ENCODE measurements at places on chromosomes 3 and 15. TPM values are rescaled to one million over a fixed set of nuclear protein-coding genes. Genes with fewer than 3 reads are reported as not detected.

- H3K36me3 ChIP-seq, result no peaks in the 10 kb centered on the region
- no peaks in the 10 kb centered on the region for H3K27me3 ChIP-seq
- no peak for DNase-seq
- no peak overlapping the region for H3K27ac ChIP-seq
- H3K4me3 ChIP-seq, result no peak overlapping the region
Measured at GRCh38 chr3:147652651-147653366, 243.6 kb downstream of the ZIC1 start.

- no peak overlapping the region for H3K27ac ChIP-seq
- no peaks in the 10 kb centered on the region for H3K4me1 ChIP-seq
- DNase-seq, result no peak
- H3K4me3 ChIP-seq, result no peak overlapping the region
Measured at GRCh38 chr3:171846597-171846996, 3.4 kb downstream of the TMEM212 start.

DNA sequence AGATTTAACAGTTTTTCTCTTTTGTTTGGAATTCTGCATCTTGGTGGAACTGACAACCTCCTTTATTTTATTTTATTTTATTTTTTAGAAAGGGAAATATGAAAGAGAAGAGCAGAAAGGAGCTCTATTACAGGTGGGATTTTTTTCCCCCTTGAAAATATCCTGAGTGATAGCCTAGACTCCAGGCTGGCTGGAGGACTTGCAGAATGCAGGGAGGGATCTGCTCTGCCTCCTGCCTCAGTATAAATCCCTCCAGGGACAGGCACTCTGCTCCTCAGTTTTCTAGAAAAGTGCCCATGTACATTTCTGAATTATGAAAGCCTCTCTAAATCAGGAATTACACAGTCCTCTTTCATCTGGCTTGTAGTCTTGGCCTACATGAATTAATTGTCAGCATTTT lies 173.7 kb downstream of the TMEM108 start:
- H3K27me3 ChIP-seq, result no peaks in the 10 kb centered on the region
- no peak overlapping the region for H3K27ac ChIP-seq
- DNase-seq, result no peak
- no peaks in the 10 kb centered on the region for H3K36me3 ChIP-seq

GRCh38 chr15:39392469-39393047 lies 188.3 kb upstream of the THBS1 start:
- no peak for DNase-seq
- H3K4me1 ChIP-seq, result no peaks in the 10 kb centered on the region
- no peaks in the 10 kb centered on the region for H3K27me3 ChIP-seq
- no peak overlapping the region for H3K4me3 ChIP-seq
- H3K27ac ChIP-seq, result no peak overlapping the region
- no peaks in the 10 kb centered on the region for H3K36me3 ChIP-seq

- peaks cover 45% of the 10 kb centered on the region for H3K4me1 ChIP-seq
- peaks cover 32% of the 10 kb centered on the region for H3K36me3 ChIP-seq
- DNase-seq, result no peak
Measured at GRCh38 chr3:123153125-123154019, 48.4 kb upstream of the SEC22A start.

GRCh38 chr3:34155666-34156065 lies 357.2 kb downstream of the PDCD6IP start:
- no peak overlapping the region for H3K4me3 ChIP-seq
- no peak overlapping the region for H3K27ac ChIP-seq
- no peaks in the 10 kb centered on the region for H3K27me3 ChIP-seq
- H3K4me1 ChIP-seq, result no peaks in the 10 kb centered on the region
- H3K36me3 ChIP-seq, result no peaks in the 10 kb centered on the region

GRCh38 chr3:129336093-129336706 lies 57.5 kb downstream of the HMCES start:
- DNase-seq, result no peak
- H3K4me1 ChIP-seq, result no peaks in the 10 kb centered on the region
- H3K36me3 ChIP-seq, result no peaks in the 10 kb centered on the region
- no peak overlapping the region for H3K27ac ChIP-seq

DNA sequence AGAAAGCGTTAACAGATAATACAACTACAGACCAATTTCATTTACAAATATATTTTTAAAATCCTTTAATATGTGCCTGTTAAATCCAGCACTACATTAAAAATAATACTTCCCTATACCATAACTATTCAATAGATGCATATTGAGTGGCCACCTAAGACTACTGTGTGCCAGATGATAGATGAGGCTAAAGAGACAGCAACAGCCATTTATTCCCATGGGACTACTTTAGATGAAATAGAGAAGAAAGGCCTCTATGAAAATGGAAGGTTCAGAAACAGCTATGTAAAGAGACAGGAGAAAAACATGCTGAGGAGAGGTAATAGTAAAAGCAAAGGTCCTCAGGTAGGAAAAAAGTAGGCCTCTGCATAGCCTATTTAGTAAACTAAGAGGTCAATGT lies 358.1 kb downstream of the ULK4 start:
- no peak overlapping the region for H3K27ac ChIP-seq
- no peak overlapping the region for H3K4me3 ChIP-seq
- no peaks in the 10 kb centered on the region for H3K4me1 ChIP-seq

- no peak overlapping the region for H3K27ac ChIP-seq
- no peaks in the 10 kb centered on the region for H3K27me3 ChIP-seq
- no peak overlapping the region for H3K4me3 ChIP-seq
- H3K4me1 ChIP-seq, result no peaks in the 10 kb centered on the region
Measured at GRCh38 chr3:94431876-94432570, 369.2 kb downstream of the NSUN3 start.

GRCh38 chr3:151058740-151059139 lies 26.7 kb upstream of the MED12L start:
- H3K27ac ChIP-seq, result no peak overlapping the region
- no peaks in the 10 kb centered on the region for H3K36me3 ChIP-seq
- DNase-seq, result no peak
- no peak overlapping the region for H3K4me3 ChIP-seq
- H3K4me1 ChIP-seq, result no peaks in the 10 kb centered on the region
- H3K27me3 ChIP-seq, result no peaks in the 10 kb centered on the region

- no peaks in the 10 kb centered on the region for H3K36me3 ChIP-seq
- no peak overlapping the region for H3K4me3 ChIP-seq
- no peak overlapping the region for H3K27ac ChIP-seq
- no peaks in the 10 kb centered on the region for H3K4me1 ChIP-seq
Measured at GRCh38 chr15:38670128-38671005, 105.8 kb upstream of the RASGRP1 start.

GRCh38 chr3:117165176-117165575 lies 455.6 kb downstream of the TUSC7 start:
- H3K4me3 ChIP-seq, result no peak overlapping the region
- no peaks in the 10 kb centered on the region for H3K36me3 ChIP-seq
- H3K27ac ChIP-seq, result no peak overlapping the region

DNA sequence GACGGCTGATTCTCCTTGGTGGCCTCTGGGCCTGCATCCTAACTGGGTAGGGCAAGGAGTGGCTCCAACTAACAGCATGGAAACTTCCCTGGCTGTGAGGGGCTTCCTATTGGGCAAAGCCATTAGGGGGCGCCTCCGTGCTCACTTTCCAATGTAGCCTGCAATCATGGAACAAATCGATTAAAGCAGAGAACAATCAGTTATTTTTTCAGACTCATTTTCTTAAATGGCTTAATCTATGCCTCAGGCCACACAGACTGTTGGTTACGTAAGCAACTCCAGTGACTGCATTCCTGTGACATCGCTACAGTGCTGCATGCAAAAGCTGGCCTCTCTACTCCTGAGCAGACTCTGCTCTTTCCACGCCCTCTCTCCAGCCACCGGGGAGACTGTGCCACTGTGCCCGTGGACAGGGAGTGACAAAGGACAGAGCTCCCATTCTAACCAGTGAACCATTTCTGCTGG lies 278.9 kb downstream of the KLF13 start:
- no peak for DNase-seq
- H3K4me3 ChIP-seq, result no peak overlapping the region
- H3K27me3 ChIP-seq, result no peaks in the 10 kb centered on the region
- peaks cover 3% of the 10 kb centered on the region for H3K4me1 ChIP-seq

GRCh38 chr3:31275038-31275572 lies 257.6 kb upstream of the STT3B start:
- H3K36me3 ChIP-seq, result no peaks in the 10 kb centered on the region
- DNase-seq, result no peak
- no peak overlapping the region for H3K4me3 ChIP-seq
- no peaks in the 10 kb centered on the region for H3K27me3 ChIP-seq

DNA sequence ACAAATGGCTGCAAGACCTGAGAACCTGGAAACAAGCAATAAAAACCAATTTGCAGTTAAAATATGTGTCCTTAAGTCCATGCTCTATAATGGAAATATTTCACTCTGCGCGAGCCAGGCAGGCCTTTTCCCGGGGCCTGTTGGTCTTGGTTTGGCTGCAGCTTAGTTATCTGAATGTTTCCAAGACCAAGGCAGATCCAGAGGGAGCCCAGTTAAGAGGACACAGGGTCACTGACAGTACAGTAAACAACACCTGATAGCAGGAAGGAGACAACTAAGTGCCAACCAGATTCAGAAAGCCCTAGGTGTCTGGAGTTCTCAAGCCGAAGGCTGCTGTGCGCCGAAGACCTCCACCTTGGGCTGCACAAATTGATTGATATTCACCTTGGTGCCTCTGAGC lies 32.8 kb downstream of the THSD4 start:
- H3K36me3 ChIP-seq, result no peaks in the 10 kb centered on the region
- no peaks in the 10 kb centered on the region for H3K27me3 ChIP-seq
- H3K4me1 ChIP-seq, result no peaks in the 10 kb centered on the region
- H3K27ac ChIP-seq, result no peak overlapping the region
- no peak for DNase-seq

DNA sequence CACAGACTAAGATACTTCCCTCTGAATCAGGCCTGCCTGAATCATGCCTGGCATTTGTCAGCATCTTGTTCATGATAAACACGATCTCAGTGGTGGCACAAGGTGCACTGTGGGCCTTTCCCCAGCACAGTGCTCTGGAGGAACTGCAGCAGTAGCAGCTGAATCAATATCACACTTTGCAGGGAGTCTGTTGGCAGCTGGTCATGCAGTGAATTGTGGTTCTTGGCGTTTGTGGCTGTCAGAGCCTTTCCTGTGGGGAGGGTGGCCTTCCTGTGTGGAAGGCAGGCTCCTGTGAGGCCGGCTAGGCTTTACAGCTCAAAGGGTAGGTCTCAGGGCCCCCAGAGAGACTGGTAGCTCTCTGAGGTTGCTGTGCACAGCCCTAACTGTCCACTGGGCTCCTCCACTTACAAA lies 54.4 kb upstream of the TLE3 start:
- no peak overlapping the region for H3K27ac ChIP-seq
- H3K4me1 ChIP-seq, result peaks cover 51% of the 10 kb centered on the region
- no peak overlapping the region for H3K4me3 ChIP-seq
- no peaks in the 10 kb centered on the region for H3K36me3 ChIP-seq
- peak; percentile 73 for DNase-seq
- H3K27me3 ChIP-seq, result peaks cover 2% of the 10 kb centered on the region

DNA sequence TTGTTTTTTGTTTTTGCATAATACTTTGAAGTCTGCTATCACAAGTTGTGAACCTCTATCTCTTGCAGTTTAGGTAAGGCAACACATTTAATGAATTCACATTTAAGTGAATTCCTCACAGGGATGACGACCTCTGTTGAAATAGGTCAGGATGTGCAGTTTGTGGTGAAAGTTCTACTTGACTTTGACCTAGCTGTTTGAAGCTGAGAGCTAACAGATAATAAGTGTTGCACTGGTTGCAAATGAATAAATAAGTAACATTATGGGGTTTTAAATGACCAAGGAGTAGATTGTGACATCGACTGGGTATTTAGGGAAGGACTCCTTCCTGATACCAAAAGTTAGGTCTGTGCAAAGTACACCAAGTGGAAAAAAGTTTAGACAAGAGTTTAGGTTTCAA lies 23.9 kb downstream of the NIT2 start:
- H3K4me3 ChIP-seq, result no peak overlapping the region
- H3K4me1 ChIP-seq, result no peaks in the 10 kb centered on the region
- H3K27ac ChIP-seq, result no peak overlapping the region

- DNase-seq, result peak; percentile 18
- peaks cover 4% of the 10 kb centered on the region for H3K4me1 ChIP-seq
- H3K27me3 ChIP-seq, result no peaks in the 10 kb centered on the region
- H3K27ac ChIP-seq, result no peak overlapping the region
- no peak overlapping the region for H3K4me3 ChIP-seq
Measured at GRCh38 chr15:43376017-43376705, 5.3 kb downstream of the TUBGCP4 start.

DNA sequence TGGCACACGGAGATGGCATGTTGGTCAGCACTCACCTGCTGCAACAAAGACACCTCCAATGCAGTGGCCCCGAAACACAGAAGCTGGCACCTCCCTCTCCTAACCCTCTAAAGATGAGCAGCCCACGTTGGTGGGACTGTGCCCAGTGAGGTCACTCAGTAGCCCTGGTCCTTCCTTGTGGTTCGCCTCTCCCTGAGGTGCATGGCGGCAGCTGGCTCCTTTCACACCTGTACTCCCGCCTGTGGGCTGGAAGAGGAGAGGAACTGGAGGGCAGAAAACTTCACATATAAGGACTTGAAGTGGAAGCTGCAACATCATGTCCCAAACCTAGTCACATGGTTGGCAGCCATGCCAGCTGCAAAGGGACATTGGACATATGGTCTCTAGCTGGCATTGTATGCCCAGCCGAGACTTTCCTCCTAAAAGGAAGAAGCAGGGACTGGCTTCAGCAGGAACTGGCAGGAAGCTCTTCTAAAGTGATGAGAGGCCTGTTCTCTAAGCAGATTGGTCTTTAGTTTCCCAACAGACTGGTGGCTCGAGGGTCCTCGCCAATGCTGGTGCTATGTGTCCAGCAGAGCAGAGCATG lies 10.8 kb upstream of the C3orf22 start:
- H3K27me3 ChIP-seq, result no peaks in the 10 kb centered on the region
- H3K27ac ChIP-seq, result no peak overlapping the region
- DNase-seq, result no peak
- peaks cover 14% of the 10 kb centered on the region for H3K36me3 ChIP-seq

The SLC6A1 gene
- 740 TPM for total RNA-seq

The P3H2 gene
- 5.4 TPM for total RNA-seq

The RARB gene
- total RNA-seq, result 43.8 TPM

The CCDC50 gene
- 60.8 TPM for total RNA-seq

The RLBP1 gene
- total RNA-seq, result 3.6 TPM

The ANKRD63 gene
- total RNA-seq, result not detected

The TNFAIP8L3 gene
- total RNA-seq, result 3.8 TPM

The USP19 gene
- total RNA-seq, result 32.5 TPM

The GOLGA8S gene
- 1.1 TPM for total RNA-seq

The INSYN1 gene
- 24.2 TPM for total RNA-seq

The CCR3 gene
- total RNA-seq, result not detected

The SLC9C1 gene
- total RNA-seq, result 0.50 TPM

The SLC12A1 gene
- total RNA-seq, result 1.9 TPM

The EXD1 gene
- total RNA-seq, result 0.40 TPM

Measured in spinal cord (tissue), 10 donors.